ENCODE measurements at places on chromosomes 2 and 18.

- DNase-seq = no peak
Observed at GRCh38 chr18:61466736-61467135, 133.5 kb downstream of the CDH20 start.

- no peak for DNase-seq
Observed at GRCh38 chr2:171420728-171421563, 12.8 kb downstream of the METTL8 start.

GRCh38 chr2:120825370-120826259 lies 89.9 kb downstream of the GLI2 start:
- no peak for DNase-seq

GRCh38 chr2:142991295-142991694 lies 113.8 kb downstream of the KYNU start:
- no peak for DNase-seq

GRCh38 chr2:10966056-10966455 lies 54.3 kb downstream of the KCNF1 start:
- DNase-seq = no peak

GRCh38 chr2:144085016-144085415 lies 434.9 kb downstream of the ZEB2 start:
- no peak for DNase-seq

GRCh38 chr2:198654646-198655045 lies 803.1 kb downstream of the SATB2 start:
- no peak for DNase-seq

DNA sequence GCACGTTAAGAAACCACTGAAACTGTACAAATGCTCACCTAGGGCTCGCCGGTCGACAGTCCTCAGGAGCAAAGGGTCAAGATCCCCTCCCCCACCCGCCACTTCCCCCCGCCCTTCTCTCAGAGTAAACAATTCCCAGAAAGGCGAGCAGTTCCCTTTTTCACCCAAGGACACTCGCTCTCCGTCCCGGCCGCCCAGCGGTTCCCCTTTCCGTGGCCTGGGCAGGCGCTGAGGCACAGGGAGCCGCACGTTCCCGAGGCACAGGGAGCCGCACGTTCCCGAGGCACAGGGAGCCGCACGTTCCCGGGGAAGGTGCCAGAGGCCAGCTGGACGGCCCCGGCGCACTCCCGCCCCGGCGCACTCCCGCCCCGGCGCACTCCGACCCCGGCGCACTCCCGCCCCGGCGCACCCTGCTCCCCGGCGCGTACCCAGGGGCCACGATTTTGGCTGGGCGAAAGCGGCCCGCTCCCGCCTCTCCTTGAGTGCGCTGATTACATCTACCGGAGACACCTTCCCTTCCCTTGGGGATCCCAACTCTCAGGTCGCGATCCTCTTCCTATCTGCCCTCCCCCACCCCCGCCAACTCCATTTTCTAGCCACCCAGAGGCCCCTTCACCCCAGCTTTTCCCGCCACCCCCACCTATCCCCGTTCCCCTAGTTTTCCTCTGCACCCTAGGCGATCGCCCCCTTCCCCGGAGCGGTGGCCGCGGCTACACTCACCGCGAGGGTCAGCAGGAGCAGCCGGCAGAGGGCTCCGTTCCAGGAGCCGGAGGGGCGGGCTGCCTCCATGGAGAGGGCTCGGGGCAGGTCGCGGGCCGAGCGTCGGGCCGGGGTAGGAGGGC lies 817 bp downstream of the DSC2 start:
- DNase-seq = no peak

GRCh38 chr2:192940767-192941166 lies 746.0 kb upstream of the TMEFF2 start:
- no peak for DNase-seq

DNA sequence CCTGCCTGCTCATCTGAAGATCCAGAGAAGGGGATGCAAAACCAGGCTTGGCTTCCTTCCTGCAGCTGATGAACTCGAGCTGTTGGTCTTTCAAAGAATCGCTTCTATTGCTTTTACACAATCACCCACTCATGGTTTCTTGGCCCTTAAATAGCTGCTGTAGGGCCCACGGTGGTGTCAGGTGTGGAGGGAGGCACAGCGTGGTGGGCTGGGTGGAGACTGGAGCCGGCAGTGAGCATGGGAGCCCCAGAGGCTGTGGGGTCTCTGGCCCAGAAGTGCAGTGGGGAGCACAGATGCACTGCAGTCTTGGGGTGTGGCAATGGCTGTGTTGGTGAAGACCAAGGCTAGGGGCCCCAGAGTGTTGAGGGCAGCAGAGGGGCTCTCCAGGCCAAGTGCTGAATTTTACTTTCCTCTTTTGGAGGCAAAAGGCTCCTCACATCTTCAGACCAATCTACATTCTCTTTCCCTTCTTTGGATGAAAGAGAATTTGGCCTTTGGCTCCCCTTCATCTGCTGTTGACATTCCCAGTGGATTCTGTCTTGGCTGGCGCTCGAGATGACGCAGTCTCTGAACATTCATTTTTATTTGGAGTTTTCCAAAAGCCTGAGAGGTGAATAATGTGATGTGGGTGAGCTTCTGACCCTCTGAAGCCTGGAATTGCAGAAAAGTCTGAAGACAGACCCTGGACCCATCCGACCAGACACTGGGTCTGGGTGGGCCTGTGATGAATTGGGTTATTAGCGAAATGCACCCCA lies 70.1 kb upstream of the ASB18 start:
- DNase-seq = no peak

GRCh38 chr18:21051620-21052019 lies 60.0 kb downstream of the ROCK1 start:
- DNase-seq = no peak

GRCh38 chr2:67272195-67272594 lies 124.9 kb upstream of the ETAA1 start:
- no peak for DNase-seq

DNA sequence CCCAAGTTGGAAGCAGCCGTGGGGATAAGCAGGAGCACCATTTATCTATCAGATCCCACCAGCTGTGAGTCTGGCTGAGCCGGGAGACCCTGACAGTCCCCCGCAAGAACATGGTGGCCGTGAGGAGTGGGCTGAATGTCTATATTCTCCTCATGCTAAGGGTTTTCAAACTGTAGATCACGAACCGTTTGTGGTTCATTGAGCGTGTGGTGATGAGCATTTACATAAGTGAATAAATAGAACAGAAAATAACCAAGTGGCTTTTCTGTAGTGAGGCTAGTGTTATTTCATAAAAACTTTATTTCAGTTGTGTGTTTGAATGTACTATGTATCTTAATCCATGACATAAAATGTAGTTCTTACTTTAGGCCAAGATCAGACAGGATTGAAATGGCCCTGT lies 190.2 kb upstream of the APCDD1 start:
- no peak for DNase-seq

GRCh38 chr2:45700407-45701013 lies 49.0 kb downstream of the PRKCE start:
- no peak for DNase-seq

DNA sequence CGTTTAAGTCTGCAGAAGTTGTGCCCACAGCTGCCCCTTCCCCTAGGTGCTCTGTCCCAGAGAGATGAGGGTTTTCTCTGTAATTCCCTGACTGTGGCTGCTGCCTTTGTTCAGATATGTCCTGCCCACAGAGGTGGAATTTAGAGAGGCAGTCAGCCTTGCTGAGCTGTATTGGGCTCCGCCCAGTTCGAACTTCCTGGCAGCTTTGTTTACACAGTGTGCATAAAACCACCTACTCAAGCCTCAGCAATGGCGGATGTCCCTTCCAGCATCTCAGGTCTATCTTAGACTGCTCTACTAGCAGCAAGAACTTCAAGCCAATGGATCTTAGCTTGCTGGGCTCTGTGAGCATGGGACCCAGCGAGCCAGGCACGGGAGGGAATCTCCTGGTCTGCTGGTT lies 48.1 kb downstream of the LHCGR start:
- no peak for DNase-seq

DNA sequence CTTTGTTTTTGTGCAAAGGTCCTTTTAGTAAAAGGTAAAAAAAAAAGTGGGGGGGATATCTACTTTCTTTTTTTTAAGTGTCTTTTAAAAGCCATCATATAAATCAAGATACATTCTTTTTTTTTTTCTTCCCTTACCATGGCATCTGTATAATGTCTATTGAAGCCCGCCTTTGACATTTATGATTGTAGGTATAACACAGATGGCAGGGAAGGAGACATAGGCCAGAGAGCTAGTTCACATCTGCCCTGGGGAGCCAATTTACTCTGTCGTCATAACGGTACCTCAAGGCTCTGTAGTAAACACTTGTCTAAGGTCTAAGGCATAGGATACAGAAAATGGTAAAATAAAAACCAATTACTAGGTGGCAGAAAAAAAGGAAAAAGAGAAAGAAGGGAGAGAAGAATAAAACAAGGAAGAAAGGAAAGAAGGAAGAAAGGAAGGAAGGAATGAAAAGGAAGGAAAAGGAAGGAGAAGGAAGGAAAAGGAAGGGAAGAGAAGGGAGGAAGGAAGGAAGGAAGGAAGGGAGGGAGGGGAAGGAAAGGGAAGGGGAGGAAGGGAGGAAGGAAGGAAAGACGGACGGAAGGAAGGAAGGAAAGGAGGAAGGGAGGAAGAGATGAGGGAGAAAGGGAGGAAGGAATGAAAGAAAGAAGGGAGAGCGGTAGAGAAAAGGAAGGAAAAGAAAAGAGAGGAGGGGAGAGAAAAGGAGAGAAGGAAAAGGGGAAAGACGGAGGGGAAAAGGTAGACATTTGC lies 343.5 kb downstream of the RBM43 start:
- no peak for DNase-seq

DNA sequence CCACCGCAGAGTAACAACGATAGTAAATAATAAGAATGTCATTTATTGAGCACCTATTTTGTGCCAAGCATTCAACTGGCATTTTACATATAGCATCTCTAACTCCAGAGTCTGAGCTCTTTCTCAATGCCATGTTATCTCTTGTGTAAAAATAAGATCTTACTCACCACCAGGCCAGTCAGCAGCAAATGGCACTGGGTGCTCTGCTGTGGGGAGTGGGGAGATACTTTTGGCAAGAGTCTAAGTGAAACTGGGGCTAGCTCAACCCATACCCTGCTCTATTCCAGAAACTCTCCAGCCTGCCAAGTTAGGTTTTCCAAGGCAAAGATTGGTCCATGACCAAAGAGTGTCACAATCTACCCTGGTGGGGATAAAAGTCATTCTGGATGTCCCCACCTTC lies 5.0 kb upstream of the SLC4A3 start:
- no peak for DNase-seq

GRCh38 chr2:121663434-121663833 lies 14.2 kb upstream of the CLASP1 start:
- DNase-seq = no peak

DNA sequence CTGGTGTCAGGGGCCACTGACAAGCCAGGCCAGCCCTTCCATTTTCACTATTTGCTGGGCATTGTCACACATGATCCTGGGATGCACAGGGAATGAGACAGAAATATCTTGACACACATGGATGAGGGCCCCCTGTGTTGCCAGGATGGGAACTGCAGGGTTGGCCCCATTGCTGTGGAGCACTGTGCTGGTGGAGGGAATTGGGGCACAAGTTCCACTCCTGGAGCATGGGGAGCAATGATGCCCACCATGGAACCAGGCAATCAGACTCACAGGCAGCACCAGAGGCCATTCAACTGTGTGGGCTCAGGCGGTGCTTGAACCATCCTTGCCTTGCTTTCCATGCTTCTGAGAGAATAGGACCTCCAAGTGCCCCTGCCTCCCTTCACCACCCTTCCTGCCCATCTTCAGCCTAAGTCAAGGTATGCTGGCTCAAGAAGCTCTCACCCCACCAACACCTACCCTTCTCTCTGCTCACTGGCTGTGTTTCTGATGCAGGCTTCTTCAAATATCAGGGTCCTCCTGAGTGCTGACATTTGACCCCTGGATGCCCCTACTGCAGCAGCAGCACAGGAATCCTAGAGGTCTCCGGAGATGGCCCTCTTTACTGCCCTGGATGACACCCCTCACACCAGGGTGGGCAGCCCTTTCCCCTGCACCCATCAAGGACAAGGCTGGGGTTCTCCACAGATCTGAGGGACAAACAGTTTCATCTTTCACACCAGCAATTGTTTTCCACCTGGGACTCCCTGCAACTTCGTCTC lies 11.0 kb downstream of the ADRA2B start:
- DNase-seq = no peak

DNA sequence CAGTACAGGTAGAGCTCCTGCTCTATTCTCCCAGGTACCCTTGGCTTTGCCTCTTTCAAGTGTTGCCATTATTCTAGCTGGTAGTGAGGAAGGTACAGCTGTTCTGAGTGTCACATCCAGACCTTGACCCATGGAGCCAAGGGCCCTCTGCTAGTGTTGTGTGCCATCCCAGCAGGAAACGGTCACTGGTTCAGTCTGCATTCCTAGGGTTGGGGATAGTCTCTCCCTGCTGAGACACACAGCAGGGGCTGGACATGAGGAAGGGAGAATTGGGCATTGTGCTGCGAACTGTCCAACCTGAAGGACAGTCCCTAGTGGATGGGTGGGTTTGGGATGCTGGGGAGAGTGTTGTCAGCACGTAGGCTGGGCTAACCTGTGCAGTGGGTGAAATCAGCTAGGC lies 59.1 kb downstream of the FARP2 start:
- DNase-seq = no peak

- DNase-seq = no peak
Observed at GRCh38 chr18:23864624-23865023, 149.9 kb upstream of the TTC39C start.

GRCh38 chr2:186540941-186541340 lies 48.9 kb upstream of the ITGAV start:
- no peak for DNase-seq

GRCh38 chr2:9174771-9175437 lies 31.7 kb upstream of the ASAP2 start:
- DNase-seq = peak; percentile 79

GRCh38 chr2:85669549-85669948 lies 1.6 kb upstream of the SFTPB start:
- no peak for DNase-seq
